ENCODE measurements at places on chromosomes 7 and 10. TPM values are rescaled to one million over a fixed set of nuclear protein-coding genes. Genes with fewer than 3 reads are reported as not detected.

GRCh38 chr10:47406870-47407691 is 23.0 kb upstream of the ZNF488 start:
- peak; percentile 18 for DNase-seq

- DNase-seq = no peak
These were observed 3.4 kb upstream of the FAM24B start for GRCh38 chr10:122882766-122883165.

DNA sequence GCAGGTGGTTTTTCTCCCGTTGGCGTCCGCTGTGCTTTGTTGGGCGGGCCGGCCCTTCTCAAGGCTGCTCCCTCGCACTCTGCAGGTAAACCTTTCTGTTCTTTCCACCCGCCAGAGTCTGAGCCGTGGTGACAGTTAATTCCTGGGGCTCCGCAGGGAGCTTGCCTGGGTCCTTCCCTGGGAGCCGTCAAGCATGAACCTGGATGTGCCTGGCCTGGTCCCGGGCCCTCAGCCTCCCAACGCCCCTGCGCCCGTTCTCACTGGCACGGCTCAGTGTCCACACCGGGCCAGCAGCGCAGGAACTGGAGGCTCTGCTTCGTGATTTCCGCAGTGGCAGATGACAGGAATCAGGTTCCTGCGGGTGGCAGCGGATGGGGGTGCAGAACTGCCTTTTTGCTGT is 10.9 kb upstream of the NKX6-2 start:
- DNase-seq = no peak

DNA sequence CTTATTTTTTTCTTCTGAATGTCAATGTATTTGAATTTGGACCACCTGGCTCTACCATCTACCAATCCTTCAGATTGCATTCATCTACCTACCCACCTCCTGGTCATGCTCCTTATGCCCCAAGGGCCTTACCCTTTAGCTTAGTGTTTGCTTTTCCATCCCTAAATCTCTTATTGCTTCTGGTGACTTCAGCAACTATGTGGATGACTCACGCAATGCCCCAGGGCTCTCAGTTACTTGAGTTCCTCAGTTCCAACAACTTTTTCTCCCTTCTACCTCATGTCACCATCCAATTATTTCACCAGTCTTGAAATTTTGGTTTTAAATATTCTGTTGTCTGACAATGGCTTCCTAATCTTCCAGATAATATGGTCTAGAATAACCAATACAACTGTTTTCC is 118.9 kb downstream of the CFAP58 start:
- DNase-seq = no peak

- DNase-seq = no peak
These were observed 85.0 kb upstream of the ZNF800 start for GRCh38 chr7:127477295-127478023.

ARHGAP22 gene
- polyA plus RNA-seq = 1.4 TPM

- no peak for DNase-seq
These were observed 75.1 kb upstream of the TBX20 start for GRCh38 chr7:35329026-35329425.

AKR1C8 gene
- polyA plus RNA-seq = 0.32 TPM

DNA sequence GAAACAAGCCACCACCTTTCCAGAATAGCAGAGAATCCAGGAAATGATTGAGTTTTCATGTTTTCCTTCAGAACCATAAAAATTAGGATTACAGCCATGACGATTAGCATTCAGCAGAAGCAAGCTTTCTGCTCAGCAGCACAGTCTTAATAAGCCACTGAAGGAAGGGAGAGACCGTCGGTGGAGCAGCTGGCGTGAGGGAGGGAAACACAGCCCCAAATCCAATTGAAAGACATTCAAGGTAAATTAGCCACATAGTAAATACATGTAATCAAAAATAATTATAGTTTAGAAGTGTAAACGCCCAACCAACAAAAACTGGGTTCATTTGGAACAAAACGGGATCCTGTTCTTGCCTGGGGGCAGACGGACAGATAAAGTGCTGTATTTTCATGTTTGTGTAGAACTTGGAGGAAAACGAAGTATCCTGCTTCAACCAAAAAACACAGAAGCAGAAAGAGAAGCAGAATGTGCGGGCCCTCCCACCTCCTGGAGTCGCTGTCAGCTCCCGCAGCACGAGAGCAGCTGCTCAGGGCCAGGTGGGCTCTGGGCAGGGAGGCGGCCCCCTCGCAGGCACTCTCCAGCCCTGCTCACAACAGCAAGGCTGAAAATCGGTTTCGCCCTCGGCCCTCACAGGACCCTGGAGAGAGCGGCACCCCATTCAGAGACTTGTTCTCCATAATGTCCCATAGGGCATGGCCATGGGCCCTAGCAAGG is 84.9 kb downstream of the TCERG1L start:
- no peak for DNase-seq

- DNase-seq = no peak
These were observed 420.4 kb downstream of the SDK1 start for GRCh38 chr7:3721422-3721821.

CALML5 gene
- polyA plus RNA-seq = not detected
